ENCODE measurements at places on chromosomes 6 and 20. TPM values are rescaled to one million over a fixed set of nuclear protein-coding genes. Genes with fewer than 3 reads are reported as not detected.

DNA sequence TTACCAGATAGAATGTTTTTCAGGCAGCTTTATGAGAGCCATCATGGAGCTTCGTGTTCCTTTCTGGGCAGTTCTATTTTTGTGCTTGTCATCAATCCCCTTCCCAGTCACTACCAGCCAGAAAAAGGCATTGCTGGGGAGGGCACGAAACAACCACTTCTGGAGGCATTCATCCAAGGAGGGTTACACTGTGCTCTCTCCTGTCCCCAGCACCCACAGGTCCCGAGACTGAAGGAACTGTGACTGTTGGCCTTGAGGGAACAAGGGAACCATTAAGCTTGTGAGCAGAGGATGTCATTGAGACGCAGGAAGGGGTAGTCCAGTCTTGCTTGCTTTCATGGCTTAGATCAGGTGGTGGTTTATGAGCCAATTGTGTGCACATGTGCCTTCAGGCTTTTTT is 20.1 kb upstream of the ENPP5 start:
- DNase-seq: no peak
- no peaks in the 10 kb centered on the region for H3K4me1 ChIP-seq
- no peak overlapping the region for H3K27ac ChIP-seq
- H3K27me3 ChIP-seq: no peaks in the 10 kb centered on the region
- H3K36me3 ChIP-seq: no peaks in the 10 kb centered on the region
- no peak overlapping the region for H3K4me3 ChIP-seq

DNA sequence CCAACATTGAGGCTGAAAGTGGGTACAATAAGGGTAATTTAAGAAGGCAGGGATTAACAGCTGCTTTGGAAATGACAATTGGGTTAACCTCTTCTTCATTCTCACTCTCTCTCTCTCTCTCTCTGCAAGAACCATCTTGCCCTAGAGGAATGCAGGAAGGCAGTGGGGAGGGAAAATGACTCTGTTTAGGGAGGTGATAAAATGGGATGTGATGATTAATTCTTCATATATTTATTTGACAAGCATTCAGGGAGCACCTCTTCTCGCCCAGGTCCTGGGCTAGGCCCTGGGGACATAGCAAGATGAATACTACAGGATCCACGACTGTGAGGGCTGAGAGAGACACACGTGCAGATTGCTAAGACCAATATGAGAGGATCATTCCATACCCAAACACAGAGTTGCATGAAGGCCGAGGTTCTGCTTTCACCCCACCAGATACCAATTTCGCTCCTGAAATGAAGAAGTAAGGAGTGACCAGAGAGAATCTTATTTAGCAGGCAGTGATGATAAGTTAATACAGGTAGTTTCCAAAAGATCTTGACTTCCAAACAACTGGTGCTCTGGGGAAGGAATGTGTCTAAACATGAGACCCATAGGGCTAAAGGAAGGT is 13.3 kb upstream of the PTPN1 start:
- peaks cover 11% of the 10 kb centered on the region for H3K4me1 ChIP-seq
- no peak overlapping the region for H3K4me3 ChIP-seq
- no peaks in the 10 kb centered on the region for H3K36me3 ChIP-seq

The KIF6 gene
- not detected for total RNA-seq

The POM121L2 gene
- total RNA-seq: not detected

GRCh38 chr6:117480651-117481050 is 1.8 kb upstream of the DCBLD1 start:
- H3K27ac ChIP-seq: no peak overlapping the region
- H3K27me3 ChIP-seq: peaks cover 2% of the 10 kb centered on the region
- no peak overlapping the region for H3K4me3 ChIP-seq
- DNase-seq: no peak

DNA sequence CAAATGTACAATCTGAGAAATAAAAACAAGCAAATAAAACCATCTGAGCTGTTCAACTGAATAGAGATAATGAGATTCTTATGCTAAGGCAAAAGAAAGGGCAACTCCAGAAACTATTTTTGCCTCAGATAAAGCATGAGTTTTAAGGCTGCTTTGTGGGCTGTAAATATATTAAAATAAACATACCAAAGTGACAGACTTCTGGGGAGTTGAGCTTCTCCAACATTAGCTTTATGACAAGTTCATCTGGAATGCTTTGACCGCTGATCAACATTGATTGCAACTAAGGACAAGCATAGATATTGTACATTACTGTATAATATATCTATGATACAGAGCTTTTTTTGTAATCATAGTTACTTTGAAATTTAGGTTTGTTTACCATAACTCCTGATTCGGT is 19.3 kb downstream of the AK9 start:
- no peaks in the 10 kb centered on the region for H3K4me1 ChIP-seq
- no peak overlapping the region for H3K27ac ChIP-seq
- H3K27me3 ChIP-seq: no peaks in the 10 kb centered on the region

The VSTM2L gene
- 0.75 TPM for total RNA-seq

DNA sequence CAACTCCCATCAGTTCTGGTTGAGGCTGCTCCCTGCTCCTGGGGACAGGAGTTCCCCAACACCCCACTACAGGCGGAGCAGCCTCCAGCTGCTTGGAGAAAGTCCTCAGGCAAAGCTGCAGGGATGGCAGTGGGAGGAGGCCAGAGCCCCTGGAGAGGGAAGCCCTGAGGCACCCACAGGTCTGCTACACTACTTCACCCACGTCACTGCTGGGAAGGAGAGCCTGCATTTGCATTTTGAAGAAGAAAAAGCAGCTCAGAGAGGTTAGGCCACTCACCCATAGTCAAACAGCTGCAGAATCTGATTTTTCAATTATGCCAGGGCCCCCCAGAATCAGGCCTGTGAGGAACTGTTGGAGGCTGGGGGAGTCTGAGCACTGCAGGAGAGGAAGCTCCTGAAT is 17.2 kb downstream of the BFSP1 start:
- H3K27ac ChIP-seq: no peak overlapping the region
- H3K4me1 ChIP-seq: peaks cover 23% of the 10 kb centered on the region
- no peaks in the 10 kb centered on the region for H3K36me3 ChIP-seq
- H3K4me3 ChIP-seq: no peak overlapping the region
- H3K27me3 ChIP-seq: no peaks in the 10 kb centered on the region

DNA sequence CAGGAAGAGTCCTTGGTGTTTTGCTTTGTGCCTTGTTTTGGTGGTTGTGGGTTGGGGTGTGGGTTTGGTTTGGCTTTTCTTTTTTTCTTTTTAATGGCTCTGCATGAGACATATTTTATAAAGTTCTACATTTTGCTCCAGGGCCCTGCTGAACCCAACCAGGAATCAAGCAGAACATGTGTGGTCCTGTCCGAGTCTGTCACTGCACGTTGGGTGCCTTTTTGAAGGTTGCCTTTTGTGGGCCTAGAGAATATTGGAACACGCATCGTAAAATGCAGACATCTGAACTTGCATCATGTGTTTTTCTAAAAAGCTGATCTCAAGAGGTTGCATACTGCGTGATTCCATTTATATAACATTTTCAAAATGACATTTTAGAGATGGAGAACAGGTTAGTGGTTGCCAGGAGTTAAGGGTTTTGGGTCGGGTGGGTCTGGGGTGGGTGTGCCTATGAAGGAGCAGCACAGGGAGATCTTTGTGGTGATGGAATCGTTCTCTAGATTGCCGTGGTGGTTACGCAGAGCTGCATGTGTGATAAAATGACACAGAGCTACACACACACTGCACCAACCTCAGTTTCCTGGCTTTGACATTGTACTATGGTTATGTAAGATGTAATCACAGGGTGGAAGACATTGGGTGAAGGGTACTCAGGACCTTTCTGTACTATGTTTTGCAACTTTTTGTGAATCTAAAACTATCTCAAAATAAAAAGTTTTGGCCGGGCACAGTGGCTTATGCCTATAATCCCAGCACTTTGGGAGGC is 80.2 kb downstream of the EYA2 start:
- no peak overlapping the region for H3K27ac ChIP-seq
- no peak for DNase-seq
- no peak overlapping the region for H3K4me3 ChIP-seq
- H3K27me3 ChIP-seq: peaks cover 30% of the 10 kb centered on the region

Data from natural killer cell treated with Interleukin-12 subunit alpha and Interleukin-12 subunit beta and Interleukin-15 and Interleukin-18, amount 100 ng/mL, for 72 hours (primary cell).